ENCODE measurements at places on chromosomes 7 and 10. TPM values are rescaled to one million over a fixed set of nuclear protein-coding genes. Genes with fewer than 3 reads are reported as not detected.

- peak; percentile 90 for DNase-seq
These were observed 46.3 kb downstream of the EGFR start for GRCh38 chr7:55065079-55065478.

GRCh38 chr7:77348371-77348813 is 67.8 kb downstream of the GSAP start:
- DNase-seq: peak; percentile 53

RASA4B gene
- 0.12 TPM for total RNA-seq

HOXA9 gene
- total RNA-seq: 29.9 TPM

GALNT17 gene
- total RNA-seq: 0.03 TPM

DNA sequence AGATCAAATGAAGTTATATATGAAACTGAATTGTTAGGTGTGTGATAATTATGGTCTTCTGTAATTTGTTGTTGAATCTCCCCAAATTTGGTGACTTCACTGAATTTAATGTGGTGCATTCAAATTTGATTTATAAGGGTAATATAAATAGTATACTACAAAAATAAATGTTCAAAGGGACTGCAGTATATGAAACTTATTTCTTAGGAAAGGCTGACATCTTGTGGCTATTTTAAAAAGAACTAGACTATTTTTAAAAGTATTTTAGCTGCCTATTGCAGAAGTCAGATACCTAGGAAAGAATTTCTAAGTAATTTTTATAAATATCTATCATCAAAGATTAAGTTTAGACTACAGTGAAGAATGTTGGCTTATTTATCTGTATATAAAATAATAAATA is 36.6 kb downstream of the ATRNL1 start:
- DNase-seq: no peak

DNA sequence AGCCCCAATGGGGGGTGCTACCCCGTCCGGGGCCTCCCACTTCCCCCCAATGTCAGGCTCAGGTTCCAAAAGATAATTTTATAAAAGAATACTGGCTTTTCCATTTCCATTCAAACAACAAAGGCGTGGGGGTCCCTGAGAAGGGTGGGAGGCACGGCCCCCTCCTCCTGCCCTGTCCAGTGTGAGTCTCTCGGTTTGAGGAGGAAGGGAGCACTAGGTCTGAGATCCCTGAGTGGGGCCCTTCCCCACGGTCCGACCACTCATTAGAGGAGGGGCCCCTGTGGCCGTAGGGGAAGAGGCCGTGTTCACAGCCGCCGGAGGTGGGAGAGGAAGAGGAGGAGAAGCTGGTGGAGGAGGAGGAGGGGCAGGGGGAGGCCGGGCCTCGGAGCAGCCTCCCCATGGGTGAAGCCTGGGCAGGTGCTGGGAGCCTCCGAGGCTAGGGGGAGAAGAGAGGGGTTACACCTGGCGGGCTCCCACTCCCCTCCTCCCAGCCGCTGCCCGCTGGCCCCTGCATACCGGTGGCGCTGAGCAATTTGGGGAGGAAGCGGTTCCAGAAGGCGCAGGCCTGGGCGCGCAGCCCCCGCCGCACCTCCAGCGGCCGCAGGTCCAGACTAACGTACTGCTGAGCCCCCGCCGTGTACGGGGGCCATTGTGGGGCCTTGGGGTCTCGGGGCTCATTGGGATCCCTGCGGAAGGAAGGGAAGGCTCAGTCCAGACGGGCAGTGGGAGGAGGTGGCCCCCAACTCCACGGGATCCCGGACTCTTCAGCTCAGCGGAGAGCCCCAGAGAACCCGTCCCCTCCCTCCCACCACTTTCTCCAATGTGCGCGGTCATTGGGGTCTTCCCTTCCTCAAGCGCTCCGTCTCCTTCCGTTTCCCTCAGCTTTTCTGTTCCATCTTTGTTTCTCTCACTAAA is 1.4 kb upstream of the UFSP1 start:
- no peak for DNase-seq

GRCh38 chr10:99296605-99297004 is 32.6 kb upstream of the CNNM1 start:
- no peak for DNase-seq

HOXA2 gene
- not detected for total RNA-seq

DNA sequence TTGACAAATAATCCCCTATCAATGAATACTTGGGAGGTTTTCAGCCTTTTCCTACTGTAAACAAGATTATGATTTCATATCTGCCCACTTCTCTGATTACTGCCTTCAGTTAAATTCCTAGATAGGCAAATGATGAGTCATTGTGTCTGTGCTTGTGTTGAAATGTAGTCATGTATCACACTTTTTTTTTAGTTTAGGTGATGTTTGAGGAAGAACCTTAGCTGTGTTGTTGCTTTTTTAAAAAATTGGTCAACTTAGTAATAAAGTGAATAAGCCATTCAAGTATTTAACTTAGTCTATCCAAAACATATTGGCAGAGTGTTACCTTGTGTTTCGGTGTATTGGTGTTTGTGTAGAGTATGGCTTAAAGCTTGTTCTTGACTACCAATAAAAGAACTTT is 60.0 kb downstream of the WAC start:
- DNase-seq: no peak

XPNPEP1 gene
- total RNA-seq: 63.4 TPM

GHRHR gene
- total RNA-seq: not detected

DNA sequence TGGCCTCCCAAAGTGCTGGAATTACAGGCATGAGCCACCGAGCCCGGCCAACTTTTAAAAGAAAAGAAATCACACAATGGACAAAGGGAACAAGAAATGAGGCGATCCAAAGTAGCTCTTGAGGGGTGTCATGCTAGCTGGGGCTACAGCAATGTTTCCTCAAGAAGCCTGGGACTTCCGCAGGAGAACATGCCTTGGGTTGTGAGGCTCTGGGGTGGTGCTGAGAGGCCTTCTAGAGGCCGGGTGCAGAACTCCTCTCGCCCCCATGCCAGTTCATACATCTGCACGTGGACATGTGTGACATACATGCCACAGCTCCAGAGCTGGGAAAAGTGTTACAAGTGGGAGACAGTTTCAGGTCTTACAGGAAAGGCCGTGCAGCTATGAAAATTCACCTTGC is 238.2 kb downstream of the SKAP2 start:
- no peak for DNase-seq

RP9 gene
- total RNA-seq: 19.2 TPM

DNA sequence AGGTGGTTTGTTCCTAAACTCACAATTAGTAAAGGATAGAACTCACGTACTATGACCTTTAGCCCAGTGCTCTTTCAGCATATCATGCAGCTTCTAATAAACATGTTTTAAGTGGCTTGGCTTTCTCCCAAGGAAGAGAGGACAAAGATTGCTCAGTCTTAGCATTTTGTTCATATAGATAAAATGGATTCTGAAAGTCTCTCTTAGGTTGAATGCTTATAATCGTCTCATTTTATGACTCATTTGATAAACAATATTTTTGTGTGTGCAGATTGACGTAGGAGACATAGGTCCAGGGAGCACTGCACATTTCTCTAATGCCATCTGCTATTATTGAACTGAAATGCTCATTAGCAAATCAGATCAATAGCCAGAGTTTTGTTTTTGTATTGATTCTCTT is 44.8 kb downstream of the GNAT3 start:
- DNase-seq: no peak

IFIT1B gene
- not detected for total RNA-seq

ZPBP gene
- total RNA-seq: not detected

DNA sequence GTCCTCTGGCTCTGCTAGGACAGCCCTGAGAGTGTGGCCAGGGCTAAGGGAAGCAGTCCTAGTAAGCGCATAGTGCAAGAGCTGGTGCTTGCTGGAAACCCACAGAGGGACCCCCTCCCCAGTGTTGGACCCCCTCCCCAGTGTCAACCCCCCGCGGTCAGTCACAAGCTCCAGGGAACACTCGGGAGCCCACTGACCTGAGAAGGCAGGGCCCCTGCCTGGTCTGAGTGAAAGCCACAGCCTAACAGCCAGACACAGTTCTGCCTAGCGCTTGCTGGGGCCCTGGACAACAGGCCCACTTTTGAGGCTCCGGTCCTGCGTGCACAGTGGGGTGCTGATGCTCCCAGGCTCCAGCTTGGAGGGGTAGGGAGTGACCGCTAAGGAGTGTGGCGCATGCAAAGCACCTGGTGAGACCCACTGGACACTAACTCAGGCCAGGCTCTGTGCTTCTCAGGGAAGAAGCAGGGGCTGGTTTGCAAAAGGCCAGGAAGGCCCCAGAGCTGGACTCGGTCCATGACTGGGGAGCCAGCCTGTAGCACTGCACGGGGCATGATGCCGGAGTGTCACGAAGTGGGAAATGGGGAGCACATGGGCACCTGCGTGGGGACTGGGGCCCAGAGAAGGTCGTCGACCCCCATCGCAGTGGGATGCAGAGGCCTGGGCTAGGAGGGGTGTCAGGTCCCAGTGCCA is 175.8 kb upstream of the PPP2R2D start:
- no peak for DNase-seq

DNA sequence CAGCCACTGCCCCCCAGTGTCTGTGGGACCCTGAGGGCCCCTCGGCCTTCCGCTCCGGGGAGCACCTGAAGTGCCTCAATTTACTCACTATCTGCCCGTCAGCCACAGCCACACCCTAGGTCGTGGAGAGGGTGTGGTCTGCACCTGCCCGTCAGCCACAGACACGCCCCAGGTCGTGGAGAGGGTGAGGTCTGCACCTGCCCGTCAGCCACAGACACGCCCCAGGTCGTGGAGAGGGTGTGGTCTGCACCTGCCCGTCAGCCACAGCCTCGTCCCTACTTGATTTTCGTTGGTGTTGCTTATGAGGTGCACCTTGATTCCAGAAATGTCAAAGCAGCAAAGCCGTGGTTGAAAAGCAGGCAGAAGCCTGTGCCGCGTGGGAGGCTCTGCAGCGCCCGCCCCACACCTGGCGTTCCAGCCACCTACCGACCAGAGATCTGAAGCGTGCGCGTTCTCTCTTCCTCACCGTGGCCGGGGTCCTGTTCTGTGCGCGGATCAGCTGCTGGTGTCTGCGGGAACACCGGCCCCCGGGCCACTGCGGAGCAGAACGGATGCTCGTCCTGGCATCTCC is 101.6 kb downstream of the DYNC2I1 start:
- no peak for DNase-seq

DNA sequence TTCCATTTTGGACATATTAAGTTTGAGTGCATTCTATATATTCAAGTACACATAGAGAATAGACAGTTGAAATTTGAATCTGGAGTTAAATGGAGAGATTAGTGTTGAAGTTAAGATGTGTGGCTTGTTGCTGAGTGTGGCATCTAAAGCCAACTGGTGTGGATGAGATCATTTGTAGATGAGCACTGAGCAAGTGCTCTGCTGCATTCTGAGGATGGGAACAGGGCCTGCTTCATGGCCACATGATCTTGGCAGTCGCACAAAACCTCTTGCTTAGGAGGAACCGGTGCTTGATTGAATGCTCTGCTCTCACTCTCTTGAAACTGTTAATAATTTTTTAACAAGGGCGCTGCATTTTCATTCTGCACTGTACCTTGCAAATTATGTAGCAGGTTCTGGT is 62.0 kb downstream of the EPDR1 start:
- no peak for DNase-seq

DNA sequence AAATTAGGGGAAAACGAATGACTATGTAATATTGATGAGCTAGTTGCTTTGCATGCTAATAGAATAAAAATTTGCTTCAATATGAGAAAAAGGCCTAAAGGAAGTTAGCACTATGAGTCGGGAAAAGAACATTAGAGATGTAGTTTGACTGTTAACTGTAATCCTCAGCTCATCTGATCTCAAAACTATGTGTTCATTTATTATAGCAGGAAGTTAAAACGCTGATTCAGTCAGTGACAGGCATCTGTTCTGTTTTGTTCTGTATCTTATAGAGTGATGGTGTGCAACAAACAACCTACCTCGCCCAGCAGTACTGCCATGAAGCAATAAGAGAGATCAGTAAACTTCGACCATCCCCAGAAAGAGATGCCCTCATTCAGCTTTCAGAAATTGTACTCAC is 48.6 kb downstream of the PDSS1 start:
- no peak for DNase-seq

NANOS1 gene
- total RNA-seq: 11.3 TPM

- no peak for DNase-seq
These were observed 19.2 kb downstream of the AKR1C8 start for GRCh38 chr10:5165738-5166137.

GRCh38 chr7:18154726-18155125 is 127.1 kb upstream of the PRPS1L1 start:
- DNase-seq: no peak

GRCh38 chr10:128704716-128705115 is 578.5 kb upstream of the MKI67 start:
- no peak for DNase-seq

NUDCD3 gene
- total RNA-seq: 32.8 TPM

PTPRZ1 gene
- not detected for total RNA-seq

MEST gene
- not detected for total RNA-seq

DNA sequence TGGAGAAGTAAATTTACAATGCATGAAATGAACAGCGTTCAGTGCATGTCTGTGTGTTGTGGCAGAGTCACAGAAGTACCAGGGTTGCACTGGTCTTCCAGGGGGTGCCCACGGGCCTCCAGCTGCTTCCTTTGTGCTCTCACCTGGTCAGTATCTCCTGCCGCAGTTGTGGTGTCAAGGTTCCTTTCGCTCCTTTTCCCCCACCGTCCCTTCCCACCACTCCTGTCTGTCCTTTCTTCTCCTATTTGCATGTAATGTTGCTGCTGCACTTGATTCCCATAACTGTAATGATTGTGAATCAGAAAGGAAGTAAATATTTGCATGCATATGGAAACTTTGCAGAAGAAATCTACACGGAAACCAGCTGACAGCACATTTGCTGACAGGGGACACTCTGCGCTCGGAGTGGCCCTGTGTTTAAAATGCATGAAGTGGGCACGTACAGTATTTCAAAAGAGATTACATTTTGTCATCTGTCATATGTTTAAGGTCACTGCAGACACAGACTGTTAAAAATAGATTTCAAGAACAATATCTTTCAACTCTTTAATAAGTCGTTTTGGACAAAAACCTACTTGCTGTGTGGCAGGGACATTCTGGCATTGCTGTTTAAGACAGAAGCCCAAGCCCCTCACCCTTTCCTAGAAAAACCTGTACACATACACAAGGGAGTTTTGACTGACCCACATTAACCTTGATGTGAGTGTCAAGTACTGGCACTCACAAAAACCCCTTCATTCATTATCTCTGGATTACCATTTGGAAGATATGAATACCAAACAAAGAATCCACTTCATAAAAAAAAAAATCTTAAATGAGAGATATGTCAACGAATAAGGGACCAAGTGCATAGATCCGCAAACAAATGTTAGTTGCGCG is 336.7 kb upstream of the KLF6 start:
- DNase-seq: no peak

- no peak for DNase-seq
These were observed 92.0 kb downstream of the ARHGAP22 start for GRCh38 chr10:48512861-48513260.

ACSM6 gene
- total RNA-seq: not detected

Measured in MG63 (cell line).